ENCODE measurements at places on chromosomes 11 and 22.

DNA sequence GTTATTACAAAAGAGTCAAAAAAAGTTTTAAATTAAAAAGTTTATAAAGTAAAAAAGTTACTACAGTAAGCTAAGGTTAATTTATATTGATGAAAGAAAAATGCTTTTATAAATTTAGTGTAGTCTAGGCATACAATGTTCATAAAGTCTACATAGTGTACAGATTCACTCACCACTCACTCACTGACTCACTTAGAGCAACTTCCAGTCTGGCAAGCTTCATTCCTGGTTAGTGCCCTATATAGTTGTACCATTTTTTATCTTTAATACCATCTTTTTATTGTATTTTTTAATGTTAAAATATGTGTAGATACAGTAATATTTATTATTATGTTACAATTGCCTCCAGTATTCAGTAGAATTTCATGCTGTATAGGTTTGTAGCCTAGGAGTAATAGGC is 2.6 kb upstream of the MMP10 start:
- no peak for DNase-seq

GRCh38 chr11:93512073-93512475 is 31.1 kb downstream of the SMCO4 start:
- DNase-seq: no peak

DNA sequence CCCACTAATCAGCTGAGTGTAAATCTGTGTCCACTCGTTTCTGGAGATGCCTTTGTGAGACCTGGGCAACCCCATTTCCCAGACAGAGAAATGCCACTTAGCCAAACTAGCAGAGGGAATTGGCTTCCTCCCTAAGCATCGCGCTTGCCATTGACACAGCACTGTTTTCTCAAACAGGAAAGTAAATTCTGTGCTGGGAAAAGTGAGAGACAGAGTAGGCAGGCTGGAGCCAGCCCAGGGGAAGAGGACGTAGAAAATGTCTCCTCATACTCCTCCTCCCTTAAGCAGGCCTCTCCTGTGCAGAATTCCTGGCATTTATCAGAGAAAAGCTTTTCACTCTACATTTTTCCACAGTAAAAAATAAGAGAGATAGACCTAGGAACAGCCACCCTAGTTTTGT is 99.1 kb upstream of the AMOTL1 start:
- no peak for DNase-seq

DNA sequence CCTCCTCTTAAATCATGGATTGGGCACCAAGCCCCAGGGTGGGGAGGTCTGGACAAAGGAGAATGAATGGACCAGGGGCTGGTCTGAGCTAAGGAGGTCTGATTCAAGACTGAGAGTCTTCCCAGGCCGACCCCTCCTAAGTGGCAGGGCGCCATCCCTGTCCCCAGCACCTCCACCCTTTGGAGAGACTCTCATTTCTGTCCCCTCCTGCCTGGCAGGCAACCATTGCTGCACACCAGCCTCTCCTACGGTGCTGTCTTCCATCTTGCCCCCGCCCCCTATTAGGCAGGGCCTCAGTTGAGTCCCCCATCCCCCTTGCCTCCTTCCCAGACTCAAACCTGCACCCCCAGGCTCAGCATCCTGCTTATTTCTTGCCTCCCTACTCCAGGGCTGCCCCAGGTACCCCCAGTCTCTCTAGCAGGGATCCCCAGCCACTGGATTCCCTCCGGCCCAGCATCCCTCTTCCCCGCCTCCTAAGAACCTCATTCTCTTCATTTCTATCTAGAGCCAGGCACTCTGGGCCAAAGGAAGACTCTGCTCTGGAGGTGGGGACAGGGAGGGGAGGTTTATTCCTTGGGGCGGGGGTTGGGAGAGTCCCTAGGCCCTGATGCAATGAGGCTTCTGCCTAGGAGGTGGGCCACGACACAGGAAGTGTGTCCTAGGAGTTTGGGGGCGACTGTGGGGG is 1.7 kb upstream of the RCOR2 start:
- DNase-seq: no peak

- no peak for DNase-seq
Observed at GRCh38 chr22:48703265-48703941, 1124.3 kb downstream of the BRD1 start.

- DNase-seq: no peak
Observed at GRCh38 chr11:75341612-75342011, 9.8 kb downstream of the ARRB1 start.

- no peak for DNase-seq
Observed at GRCh38 chr11:131692151-131692550, 321.7 kb downstream of the NTM start.

DNA sequence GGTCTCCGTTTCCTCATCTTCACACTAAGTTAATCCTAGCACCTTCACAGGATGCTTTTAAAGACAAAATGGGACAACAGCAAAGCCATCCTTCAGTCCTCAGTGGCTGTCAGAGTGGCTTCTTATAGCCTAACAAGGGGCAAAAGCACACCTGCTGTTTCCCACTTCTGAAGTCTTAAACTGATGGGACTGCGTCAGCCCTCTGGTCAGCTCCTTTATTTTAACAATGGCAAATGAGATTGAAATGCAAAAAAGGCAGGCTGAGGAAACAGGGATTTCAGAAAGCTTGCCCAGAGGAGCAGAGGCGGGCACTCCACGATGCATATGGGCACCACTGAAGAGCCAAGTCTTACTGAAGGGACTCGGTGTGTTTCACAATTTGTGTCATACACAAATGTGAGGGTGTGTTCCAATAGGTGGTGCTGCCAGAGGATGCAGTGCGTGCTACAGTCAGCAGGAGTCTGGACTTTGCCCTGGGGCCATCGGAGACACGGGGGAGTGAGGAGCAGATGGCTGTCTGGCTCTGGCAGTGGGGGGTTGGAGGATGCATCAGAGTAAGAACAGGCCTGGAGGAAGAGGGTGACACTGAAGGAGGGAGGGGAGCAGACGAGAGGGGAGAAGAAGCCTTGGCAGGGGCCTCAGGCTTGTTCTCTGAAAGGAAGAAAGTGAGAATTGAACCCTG is 47.3 kb downstream of the TENM4 start:
- DNase-seq: no peak

DNA sequence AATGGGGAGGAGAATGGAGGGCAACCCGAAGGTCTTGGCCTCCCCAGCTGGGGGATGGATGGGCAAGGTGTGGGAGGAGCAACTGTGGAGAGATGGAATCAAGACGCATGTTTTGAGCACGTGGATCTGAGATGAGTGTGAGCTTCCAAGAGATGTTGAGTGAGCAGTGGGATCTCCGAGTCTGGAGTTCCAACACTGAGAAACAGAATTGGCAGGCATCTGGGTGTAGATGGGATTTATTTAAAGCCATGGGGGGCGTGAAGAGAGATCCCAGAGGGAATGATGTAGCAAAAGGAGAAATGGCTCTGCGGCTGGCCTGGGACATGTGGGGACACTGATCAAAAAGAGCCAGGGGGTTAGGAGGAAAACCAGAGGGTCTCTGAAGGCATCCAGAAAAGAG is 95.6 kb downstream of the KIAA1671 start:
- no peak for DNase-seq

- DNase-seq: no peak
Observed at GRCh38 chr22:43060183-43060582, 29.0 kb downstream of the TTLL1 start.

GRCh38 chr11:128764424-128765095 is 70.7 kb downstream of the FLI1 start:
- DNase-seq: no peak

- DNase-seq: no peak
Observed at GRCh38 chr11:134333312-134333711, 1.5 kb downstream of the GLB1L2 start.
